Stimulated activated CD8-positive, alpha-beta memory T cell treated with anti-CD3 and anti-CD28 coated beads, Interleukin-4, amount 100 ng/mL, for 1 hour (primary cell): ENCODE measurements at places on chromosomes 7 and 10.

GRCh38 chr10:15712883-15713282 is 6.8 kb downstream of the ITGA8 start:
- no peak for DNase-seq

- DNase-seq: no peak
Measured at GRCh38 chr10:49498425-49498824, 40.5 kb downstream of the ERCC6 start.

DNA sequence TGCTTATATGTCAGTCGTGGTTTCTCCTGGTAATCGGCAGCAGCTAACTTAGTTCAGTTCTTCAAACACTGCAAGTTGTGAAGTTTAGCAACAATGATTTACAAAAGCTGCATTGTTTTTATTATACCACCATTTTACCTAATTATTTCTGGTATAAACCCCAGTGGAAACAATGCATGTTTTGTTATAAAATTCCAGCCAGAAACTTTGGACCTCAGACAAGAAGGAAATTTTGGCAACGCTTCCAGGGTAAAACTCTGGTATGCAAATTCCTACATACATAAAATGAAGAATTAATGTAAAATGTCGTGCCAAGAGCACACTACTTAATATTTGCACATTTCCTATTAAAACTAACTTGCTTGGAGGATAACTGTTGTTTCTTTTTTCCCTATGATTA is 277.4 kb upstream of the LYZL1 start:
- DNase-seq: no peak

- no peak for DNase-seq
Measured at GRCh38 chr10:55628260-55628701, 732.8 kb downstream of the ZWINT start.

- DNase-seq: no peak
Measured at GRCh38 chr7:150979713-150980390, 1.7 kb upstream of the KCNH2 start.

DNA sequence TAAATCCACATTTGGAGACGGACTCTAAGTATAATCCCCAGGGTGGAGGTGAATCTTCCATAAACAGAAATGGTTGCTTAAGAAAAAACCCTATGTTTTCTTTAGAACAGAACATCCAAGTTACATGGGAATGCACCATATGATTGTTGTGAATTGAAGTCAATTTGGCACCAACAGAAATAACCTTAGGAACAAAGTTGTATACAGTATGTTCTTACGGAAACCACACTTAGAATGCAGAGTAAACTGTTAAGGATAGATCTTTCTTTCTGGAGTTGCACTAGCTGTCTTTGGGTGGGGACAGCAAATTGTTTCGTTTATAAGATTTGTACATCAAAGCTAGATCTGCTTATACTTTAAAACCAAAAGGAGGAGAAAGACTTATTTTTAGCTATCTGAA is 316.4 kb downstream of the PTEN start:
- DNase-seq: no peak

GRCh38 chr10:60384708-60385398 is 4.8 kb downstream of the ANK3 start:
- no peak for DNase-seq

DNA sequence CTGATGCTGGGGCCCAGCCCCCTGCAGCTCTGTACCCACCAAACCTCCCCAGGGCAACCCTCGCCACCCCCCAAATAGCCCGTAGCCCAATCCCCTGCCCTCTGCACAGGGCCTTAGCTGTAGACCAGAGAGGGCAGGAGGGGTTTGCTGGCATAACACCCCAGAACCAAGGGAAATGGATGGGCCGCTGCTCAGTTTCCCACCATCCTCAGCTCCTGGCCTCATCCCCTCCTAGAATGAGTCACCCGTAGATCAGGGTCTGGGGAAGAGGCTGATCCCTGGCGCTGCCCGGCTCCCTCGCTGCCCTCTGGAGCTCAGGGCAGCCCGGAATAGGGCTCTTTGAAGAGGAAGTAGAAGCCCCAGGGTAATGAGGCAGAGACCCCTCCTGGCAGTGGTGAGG is 31.2 kb downstream of the LDB3 start:
- DNase-seq: no peak

DNA sequence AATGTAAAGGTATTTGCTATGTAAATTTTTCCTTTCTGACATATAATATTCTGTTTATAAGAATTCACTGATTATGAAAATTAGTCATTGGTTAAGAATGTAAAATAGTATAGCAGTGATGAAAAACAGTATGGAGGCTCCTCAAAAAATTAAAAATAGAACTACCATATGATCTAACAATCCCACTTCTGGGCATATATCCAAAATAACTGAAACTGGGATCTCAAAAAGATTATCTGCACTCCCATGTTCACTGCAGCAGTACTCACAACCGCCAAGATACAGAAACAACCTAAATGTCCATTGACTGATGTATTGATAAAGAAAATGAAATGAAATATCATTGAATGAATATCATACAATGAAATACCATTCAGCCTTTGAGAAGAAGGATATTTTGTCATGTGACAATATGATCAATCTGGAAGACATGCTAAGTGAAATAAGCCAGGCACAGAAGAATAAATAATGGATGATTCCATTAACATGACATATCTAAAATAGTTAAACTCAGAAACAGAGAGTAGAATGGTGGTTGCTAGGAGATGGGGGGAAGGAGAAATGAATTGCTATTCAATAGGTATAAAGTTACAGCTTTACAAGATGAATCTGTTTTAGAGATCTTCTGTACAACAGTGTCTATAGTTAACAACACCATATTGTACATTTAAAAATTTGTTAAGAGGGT is 14.0 kb downstream of the C10orf88 start:
- DNase-seq: no peak

DNA sequence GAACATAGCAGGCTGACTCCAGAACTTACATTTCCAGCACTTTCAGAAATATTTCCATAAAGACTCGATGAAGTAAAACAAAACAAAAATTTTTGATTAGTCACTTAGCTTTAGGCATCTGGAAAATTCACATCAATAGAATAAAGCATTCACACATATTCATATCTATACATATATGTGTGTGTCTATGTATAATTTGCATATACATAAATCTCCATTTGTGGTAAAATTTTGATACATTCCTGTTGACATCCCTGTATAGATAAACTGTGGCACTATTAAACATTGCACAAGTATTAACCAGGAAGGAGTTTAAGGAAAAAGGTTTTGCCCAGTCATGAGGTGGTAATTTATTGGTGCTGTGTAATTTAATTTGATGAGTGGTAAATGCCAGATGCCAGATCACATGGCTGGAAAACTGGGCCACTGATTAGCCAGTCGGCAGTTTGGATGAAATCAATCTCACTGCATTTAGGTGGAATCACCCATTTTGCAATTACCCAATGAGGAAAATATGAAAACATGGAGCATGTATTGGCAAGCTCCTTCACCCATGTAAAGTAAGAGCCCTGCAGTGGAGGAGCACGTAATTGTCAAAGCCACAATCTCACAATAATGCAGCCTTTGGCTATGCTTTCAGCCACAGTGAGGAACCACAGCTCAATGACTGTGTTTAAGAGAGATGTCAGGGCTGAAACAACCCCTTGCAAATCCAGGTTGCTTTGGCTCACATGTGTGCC is 294.6 kb downstream of the RNLS start:
- no peak for DNase-seq

DNA sequence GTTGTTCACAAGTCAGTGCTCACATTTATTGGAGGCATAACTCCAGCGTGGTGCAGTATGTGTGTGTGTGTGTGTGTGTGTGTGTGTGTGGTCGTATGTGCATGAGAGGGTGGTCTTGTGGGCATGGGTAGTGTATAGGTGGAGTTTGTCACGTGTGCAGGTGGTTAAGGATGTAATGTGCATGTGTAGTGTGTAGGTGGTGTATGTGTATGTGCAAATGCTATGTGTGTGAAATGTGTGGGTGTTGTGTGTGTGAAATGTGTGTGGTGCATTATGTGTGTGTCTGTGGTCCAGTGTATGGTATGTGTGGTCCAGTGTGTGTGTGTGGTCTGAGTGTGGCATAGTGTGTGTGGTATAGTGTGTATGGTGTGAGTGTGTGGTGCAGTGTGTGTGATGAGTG is 30.3 kb upstream of the PODXL start:
- DNase-seq: no peak

DNA sequence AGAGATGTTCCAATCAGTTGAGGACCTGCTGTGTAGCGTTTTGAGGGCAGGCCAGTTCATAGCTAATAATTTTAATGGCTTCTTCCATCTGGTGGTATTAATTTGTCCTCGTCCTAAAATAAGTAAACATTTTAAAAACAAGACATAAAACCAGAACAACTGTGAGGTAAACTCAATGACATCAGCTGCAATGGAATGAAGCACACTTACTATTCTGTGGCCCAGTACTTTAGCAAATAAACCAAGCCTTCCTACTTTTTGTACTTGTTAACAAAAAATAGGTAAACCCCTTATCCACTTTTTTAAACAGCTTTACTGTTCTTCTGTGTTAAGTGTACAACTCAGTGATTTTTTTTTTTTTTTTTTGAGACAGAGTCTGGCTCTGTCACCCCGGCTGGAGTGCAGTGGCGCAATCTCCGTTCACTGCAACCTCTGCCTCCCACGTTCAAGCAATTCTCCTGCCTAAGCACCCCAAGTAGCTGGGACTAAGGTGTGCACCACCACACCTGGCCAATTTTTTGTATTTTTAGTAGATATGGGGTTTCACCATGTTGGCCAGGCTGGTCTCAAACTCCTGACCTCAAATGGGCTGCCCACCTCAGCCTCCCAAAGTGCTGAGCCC is 28.9 kb upstream of the FZD1 start:
- DNase-seq: no peak

- no peak for DNase-seq
Measured at GRCh38 chr10:25504306-25504705, 329.5 kb downstream of the GPR158 start.

DNA sequence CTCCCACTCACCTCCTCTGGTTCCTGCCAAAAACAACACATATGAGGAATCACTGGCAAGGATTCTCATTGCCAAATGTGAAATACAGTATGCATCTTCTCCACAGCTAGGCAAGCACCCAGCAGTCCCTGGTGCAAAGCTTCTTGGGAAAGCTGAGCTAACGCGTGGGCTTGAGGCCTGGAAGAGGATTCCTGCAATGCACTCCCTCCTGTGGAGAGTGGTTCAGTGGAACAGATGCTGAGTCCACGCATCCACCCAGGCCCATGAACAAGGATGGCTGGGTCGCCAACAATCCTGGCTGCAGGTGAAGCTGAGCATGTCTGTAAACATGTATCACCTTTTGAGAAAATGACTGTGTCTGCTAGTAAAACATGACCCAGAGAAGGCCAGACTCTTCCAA is 113.2 kb upstream of the CHST15 start:
- DNase-seq: no peak

- DNase-seq: no peak
Measured at GRCh38 chr7:44191171-44191570, 1.9 kb upstream of the GCK start.

DNA sequence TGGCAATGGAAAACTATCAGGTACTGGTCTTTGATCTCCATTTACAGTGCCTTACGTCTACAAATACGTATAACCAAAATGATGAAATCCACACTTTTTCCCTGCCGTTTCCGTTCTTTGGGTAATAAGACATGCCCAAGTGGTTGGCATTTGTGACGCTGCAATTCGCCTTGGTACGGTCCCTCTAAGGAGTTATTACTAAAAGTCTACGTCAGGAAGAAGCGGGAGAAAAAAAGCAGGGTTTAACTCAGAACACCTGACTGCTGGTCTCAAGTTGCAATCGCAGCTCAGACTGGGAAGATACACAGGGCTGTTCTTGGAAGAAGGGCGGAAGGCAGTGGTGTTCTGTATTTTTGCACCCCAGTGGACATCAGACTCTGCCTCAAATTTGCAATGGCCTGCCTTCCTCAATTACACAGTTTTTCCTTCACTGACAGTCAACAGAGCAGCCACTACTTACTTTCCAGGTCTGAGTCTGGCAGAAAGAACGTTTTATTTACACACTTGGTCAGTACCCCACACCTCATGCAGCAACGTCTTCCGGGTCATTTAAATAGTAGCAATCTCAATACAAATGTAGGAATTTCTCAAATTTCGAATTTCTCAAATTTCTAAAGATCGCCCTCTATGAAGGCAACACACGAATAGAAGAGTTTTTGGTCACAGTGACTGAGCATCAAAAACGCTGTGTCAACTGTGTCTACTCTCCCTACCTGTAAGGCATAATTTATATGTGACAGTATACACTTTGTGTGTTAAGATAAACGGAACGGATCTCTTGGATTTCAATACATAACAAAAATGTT is 2.1 kb downstream of the BAIAP2L1 start:
- DNase-seq: no peak

DNA sequence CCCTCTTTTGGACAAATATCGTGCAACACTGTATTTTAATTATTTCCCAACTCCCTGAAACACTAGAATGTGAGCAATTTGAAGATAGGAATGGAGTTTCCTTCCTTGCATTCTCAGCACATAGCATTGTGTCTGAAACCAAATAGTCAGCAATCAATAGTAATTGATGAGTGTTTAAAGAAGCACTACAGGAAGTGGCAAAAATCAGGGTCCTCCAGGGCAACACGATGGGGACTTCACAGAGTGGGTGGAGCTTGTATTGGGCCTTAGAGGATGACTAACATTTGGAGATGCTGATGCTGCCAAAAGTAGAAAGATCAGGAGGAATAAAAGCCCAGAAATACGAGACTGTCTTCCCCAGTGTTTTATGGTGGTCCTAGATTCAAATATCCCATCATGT is 94.9 kb downstream of the NPSR1 start:
- DNase-seq: no peak

GRCh38 chr7:96200740-96201139 is 121.2 kb downstream of the SLC25A13 start:
- no peak for DNase-seq

DNA sequence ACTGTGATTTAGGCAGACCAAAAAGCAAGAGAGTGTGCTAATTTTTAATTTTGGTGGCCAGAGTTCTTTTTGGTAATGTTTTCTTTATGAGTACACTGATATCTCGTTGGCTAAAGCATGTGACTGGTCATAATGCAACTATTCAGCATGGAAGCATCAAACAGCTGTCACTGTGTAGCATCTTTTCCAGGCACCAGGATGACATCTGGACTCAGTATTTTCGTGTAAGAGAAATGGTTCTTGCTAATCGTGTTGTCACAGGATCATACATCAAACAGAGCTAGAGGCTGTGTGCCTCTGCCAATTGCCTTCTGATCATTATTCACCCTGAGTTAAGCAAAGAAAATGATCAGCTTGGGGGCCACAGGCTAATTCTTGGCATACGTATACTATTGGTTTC is 118.9 kb downstream of the SND1 start:
- DNase-seq: no peak

- DNase-seq: no peak
Measured at GRCh38 chr10:68208424-68209042, 23.4 kb downstream of the ATOH7 start.
